ENCODE measurements at places on chromosomes 11 and 22. TPM values are rescaled to one million over a fixed set of nuclear protein-coding genes. Genes with fewer than 3 reads are reported as not detected.

CHRM4 gene
- 0.08 TPM for polyA plus RNA-seq

ZBED5 gene
- 10.7 TPM for polyA plus RNA-seq

SLC36A4 gene
- 5.1 TPM for polyA plus RNA-seq

CRACR2B gene
- 174 TPM for polyA plus RNA-seq

TMEM9B gene
- polyA plus RNA-seq = 28.2 TPM

OR52E8 gene
- polyA plus RNA-seq = not detected

KDELR3 gene
- polyA plus RNA-seq = 6.5 TPM

SLC22A8 gene
- polyA plus RNA-seq = not detected

OR51E1 gene
- polyA plus RNA-seq = 1.2 TPM

OR6A2 gene
- polyA plus RNA-seq = not detected

ARHGAP20 gene
- polyA plus RNA-seq = 6.2 TPM

ABCC8 gene
- polyA plus RNA-seq = 2.4 TPM

SIK3 gene
- polyA plus RNA-seq = 8.5 TPM

CLCF1 gene
- polyA plus RNA-seq = 17.4 TPM
